Testis (tissue), 5 donors: ENCODE measurements at places on chromosomes 2 and 18. TPM values are rescaled to one million over a fixed set of nuclear protein-coding genes. Genes with fewer than 3 reads are reported as not detected.

Gene ARID5A
- total RNA-seq = 31.7 TPM

Gene CGREF1
- 11.1 TPM for total RNA-seq

DNA sequence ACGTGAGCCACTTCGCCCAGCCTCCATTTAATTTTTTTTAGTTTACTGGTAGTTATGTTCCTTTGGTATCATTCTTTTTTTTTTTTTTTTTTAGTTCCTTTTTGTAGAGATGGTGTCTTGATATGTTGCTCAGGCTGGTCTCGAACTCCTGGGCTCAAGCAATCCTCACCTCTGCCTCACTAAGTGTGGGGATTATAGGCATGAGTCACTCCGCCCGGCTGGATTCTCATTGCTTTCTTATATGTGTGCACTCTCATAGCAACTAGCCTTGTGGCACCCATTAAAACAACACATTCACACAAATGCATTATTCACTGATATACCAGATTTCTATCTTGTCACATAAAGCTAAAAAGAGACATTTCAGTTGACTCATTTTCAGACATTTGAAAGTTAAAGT is 4.2 kb downstream of the TTC27 start:
- H3K27ac ChIP-seq = no peak overlapping the region
- H3K27me3 ChIP-seq = no peaks in the 10 kb centered on the region
- no peaks in the 10 kb centered on the region for H3K36me3 ChIP-seq
- H3K4me3 ChIP-seq = no peak overlapping the region

GRCh38 chr18:79964330-79965118 is at the start of gene HSBP1L1:
Gene HSBP1L1, plus strand, starts transcription at chr18:79964643. Its CDS starts 93 bp downstream, at chr18:79964736.
- H3K4me1 ChIP-seq = no peaks in the 10 kb centered on the region
- H3K27ac ChIP-seq = no peak within 1 kb of the TSS
- H3K27me3 ChIP-seq = no peaks in the 10 kb centered on the region
- H3K4me3 ChIP-seq = peak within 1 kb of the TSS; percentile 66
- DNase-seq = peak; percentile 52

GRCh38 chr2:238120463-238121298 is 17.8 kb upstream of the KLHL30 start:
- H3K4me1 ChIP-seq = no peaks in the 10 kb centered on the region
- H3K36me3 ChIP-seq = no peaks in the 10 kb centered on the region
- H3K4me3 ChIP-seq = no peak overlapping the region
- no peak for DNase-seq
- H3K27ac ChIP-seq = no peak overlapping the region
